ENCODE measurements at places on chromosomes 6 and 20.

- no peak for DNase-seq
Observed at GRCh38 chr6:134840086-134840867, 109.6 kb downstream of the ALDH8A1 start.

- peak; percentile 36 for DNase-seq
Observed at GRCh38 chr6:135576055-135576454, 78.5 kb upstream of the AHI1 start.

DNA sequence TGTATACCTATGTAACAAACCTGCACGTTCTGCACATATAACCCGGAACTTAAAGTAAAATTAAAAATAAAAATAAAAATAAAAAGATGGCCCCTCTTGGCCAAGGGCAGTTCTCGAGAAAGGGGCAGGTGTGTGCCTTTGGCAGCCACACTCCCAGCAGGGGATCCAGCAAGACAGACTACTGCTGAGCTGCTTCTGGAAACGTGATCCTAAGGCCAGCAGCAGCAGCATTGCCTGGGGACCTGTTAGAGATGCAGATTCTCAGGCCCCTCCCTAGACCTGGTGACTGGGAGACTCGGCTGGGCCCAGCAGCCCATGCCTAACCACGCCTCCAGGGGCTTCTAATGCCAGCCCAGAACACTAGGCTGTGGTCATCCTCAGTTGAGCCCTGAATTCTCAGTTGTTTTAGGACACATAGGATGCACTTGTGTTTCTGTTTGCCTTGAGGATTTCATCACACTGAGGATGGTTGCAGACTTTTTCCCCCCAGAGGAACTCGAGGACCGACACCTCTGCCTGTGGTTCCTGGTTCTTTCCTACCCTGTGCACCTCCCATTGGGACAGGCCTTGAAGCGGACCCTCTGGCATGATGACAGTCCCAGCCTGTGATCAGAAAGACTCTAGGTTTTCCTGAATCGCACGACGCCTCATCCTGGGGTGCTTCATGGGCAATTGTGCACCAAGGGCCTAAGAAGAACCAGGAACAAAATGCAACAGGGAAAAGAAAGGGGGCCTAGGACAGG lies 105.9 kb downstream of the TOX2 start:
- peak; percentile 11 for DNase-seq

DNA sequence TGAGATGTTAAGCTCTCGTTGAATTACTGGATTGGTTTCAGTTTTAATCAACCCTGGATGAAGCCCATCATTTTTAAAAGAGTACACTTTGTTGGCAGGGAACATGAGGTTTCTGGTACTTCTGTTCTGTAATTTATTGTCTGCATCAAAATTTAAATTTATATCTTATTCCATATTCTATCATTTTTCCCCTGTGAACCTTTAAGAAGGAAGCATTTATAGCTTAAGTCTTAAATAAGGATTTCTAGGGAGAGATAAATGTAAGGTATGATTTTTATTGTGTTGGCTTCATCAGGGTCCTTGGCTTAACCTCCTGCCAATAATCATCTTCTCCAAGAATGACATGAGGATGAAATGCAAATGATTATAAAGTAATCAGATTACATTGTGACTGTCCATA lies 40.6 kb downstream of the MLIP start:
- no peak for DNase-seq

DNA sequence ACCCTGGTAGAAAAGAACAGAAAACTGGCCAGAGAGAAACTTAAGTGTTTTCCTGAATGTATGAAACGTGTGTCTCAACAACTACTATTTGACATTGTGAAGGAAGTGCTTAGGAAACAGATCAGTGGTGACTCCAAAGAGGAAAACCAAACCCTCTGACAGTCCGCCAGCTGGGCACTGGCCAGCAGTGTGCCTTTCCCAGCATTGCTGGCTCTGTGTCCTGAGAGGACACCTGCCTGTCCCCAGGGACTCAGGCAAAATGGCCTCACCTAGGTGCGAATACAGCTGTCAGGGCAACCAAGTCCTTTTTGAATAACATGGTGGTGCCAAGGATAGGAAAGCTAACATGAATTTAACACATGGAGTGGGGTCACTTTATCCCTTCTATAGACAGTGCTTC lies 72.5 kb downstream of the NDUFAF5 start:
- peak; percentile 62 for DNase-seq

DNA sequence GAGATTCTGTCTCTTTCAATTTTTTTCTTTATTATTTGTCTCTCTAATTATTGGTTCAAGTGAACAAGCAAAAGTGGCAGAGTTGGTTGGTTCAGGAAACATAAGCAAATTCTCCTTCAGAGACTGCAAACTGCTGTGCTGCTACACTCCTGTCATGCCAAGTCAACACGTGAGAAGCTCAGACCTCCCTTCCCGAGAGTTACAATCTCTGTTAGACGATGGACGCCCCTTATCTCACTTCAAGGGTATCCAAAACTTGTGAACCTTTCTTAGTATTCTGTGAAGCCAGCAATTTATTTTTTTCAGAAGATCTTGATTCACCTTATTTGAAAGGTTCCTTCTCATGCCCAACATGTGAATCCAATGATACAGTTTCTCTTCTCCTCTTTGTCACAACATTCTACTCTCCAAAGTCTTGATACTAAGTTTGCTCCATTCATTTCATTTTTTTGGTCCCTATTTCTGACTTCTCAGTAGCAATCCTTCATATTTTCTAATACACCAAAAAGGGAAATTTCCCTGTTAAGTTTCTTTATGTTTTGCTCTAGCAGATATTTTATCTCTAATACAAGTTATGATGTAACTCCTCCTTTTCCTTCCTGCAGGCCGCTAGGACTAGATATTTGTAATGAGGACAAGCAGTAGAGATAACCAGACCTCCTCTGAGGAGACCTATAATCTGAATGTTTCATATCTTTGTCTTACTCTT lies 448.8 kb upstream of the CITED2 start:
- no peak for DNase-seq

GRCh38 chr20:62943396-62943795 lies 5.4 kb downstream of the GID8 start:
- no peak for DNase-seq

DNA sequence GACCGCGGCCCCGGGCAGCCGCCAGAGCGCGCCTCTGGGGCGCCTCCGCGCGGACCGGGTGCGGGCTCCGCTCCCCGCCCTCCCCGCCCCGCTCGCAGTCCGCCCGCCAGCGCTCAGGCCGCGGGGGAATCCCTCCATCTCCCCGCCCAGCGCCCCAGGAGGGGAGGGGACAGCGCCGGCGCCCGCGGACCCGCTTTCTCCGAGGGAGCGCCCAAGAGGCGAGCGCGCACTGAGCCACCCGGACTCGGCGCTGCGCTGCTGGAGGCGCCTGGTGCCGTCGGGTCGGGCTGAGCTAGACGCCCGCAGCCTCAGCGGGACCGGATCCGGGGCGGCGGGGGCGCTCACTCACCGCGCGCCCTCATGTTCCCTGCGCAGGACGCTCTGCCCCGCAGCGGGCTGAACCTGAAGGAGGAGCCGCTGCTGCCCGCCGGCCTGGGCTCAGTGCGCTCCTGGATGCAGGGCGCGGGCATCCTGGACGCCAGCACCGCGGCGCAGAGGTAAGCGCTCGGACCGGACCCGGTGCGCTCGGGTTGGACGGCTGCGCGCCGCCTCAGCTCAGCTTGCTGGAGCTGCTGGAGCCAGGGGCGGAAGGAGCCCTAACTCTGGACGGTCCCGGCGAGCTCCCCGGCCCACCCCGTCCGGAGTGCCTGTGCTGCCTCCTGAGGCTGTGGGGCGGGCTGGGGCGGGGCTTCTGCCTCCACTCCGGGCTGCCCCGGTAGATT lies 867 bp downstream of the EBF4 start:
- DNase-seq, result peak; percentile 52
